Astrocyte of the spinal cord (primary cell): ENCODE measurements at places on chromosomes 2 and 18.

DNA sequence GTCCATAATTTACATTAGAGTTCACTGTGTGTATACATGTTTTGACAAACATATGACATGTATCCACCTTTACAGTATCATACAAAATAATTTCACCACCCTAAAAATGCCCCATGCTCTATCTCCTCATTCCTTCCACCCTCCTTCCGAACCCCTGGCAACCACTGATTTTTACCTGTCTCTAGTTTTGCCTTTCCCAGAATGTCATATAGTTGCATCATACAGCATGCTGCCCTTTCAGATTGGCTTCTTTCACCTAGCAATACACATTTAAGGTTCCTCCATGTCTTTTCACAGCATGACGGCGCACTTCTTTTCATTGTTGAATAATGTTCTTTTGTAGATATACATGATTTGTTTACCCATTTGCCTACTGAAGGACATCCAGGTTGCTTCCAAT lies 10.4 kb downstream of the LRPPRC start:
- no peak for DNase-seq

- DNase-seq: no peak
These were observed 552.3 kb downstream of the TSN start for GRCh38 chr2:122307763-122308162.

GRCh38 chr2:10550206-10551001 lies 102.3 kb upstream of the ODC1 start:
- no peak for DNase-seq

- DNase-seq: no peak
These were observed 549.0 kb downstream of the ZNF804A start for GRCh38 chr2:185147361-185147760.

DNA sequence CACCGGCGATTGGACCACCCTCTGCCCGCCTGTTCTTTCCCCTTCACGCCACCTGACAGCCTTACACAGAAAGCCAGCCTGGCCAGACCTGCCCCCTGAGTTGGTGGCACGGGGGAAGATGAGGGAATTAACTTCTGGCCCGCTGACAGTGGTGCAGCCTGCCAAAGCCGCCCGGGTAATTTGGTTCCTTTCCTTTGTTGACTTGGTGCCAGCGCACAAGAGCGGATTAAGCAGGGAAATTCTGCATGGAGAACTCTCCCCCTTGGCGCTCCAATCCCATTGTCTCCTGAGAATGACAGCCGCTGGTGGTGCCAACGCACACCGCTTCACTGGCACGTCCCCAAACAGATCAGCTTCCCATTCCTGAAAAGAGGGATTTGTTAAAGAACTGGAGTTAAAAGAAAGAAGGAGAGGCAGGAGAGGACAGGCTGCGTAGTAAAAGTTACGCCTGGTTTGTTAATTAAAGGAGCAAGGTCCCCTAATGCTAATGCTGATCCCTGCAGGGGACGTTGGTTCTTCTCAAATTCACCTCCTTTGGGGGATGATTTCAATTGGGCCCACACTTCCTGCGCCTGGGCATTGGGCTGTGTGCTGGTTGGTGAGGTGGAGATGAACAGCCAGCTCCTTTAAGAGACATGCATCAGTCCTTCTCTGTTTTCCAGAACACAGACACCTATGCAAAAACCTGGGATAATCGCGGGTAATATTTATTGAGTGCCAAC lies 286.8 kb downstream of the MYCN start:
- no peak for DNase-seq

DNA sequence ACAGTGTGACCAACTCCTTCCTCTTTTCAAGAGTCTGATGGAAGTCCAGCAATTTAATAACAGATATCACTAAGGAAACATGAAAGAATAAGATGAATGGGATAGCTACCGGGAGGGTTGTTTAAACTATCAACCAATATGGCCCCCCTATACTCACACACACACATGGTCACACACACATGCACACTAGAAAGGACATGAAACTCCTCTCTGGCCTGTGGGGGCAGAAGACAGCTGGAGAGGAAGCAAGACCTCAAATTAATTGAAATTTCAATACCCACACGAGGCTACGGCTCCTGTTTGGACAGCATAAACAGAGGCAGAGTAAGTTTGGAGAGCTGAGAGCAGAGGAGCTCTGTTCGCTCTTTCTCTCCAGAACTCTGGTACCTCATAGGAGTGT lies 34.7 kb upstream of the REEP1 start:
- no peak for DNase-seq
